ENCODE measurements at places on chromosomes 16 and 17.
A peak's percentile ranks its signal among the peaks of the same experiment; 100 is the strongest.

DNA sequence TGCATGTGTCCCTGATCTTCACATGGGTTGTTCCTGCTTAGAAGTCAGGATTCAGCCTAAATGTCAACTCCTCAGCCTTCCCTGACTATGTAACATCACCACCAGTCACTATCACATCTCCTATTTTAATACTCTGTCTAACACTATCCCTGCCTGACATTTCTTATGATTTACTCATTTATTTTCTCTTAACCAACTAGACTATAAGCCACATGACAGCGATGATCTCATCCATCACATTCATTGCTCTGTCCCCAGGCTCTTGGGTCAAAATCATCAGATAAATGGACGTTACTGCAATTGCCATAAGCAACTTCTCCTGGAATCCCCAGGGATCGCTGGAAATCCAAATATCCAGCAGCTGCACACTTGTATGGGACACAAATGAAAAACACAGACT, 15.7 kb downstream of the CDRT4 start:
- no peak for DNase-seq

DNA sequence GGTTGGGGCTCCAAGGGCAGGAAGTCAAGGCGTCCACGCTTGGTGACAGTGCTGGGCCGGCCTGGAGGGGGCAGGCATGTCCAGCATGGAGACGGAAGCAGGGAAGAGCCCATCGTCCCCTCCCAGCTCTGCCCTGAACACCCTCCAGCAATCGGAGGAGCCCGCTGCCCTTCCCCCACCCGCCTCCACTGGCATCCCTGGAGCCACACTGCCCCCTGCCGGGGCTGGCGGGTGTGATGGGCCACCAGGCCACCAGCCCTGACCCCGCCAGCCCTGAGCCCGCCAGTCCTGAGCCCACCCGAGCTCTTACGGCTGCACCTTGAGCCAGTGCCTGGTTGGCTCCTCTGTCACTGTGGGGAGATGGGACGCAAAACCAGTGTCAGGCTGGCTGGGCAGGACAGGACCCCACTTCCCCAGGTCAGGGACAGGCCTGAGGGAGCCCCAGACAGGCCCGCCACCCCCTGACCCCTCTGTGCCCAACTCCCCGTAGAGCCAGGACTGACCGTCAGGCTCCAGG, 4.1 kb upstream of the CDH15 start:
- DNase-seq, result peak; percentile 40

DNA sequence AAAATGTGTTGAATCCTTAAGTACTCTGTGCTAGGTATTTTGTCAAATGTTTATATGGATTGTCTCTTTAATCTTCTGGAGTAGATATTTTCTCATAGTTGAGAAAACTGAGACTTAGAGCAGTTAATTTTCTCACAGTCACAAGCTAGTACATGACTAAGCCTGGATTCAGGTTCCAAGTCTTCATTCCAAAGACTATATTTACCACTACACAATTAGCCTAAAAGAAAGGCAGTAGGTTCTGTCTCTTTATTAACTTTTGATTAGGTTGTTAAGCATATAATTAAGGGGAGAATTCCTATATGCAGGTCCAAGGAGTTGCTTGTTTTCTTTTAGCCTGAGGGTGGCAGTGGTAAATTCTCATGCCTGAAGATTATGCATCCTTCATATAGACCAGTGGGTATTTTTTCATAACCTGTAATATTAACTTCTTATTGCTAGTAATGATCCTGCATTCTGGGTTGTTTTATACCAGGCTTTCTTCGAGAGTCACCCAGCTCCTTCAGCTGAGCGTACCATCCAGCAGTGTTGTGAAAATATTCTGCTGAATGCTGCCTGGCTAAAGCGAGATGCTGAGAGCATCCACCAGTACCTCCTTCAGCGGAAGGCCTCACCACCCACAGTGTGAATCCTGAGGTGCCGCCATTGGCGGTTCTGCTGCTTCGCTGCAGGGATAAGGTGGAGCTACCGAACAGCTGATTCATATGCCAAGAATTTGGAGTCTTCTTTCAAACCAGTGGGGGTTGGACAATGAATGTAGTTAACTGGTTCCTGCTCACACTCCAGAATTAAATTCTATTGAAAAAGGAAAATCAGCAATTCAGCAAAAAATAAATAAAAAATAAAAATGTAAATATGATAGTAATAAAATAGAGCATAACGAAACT, 28.2 kb upstream of the KPNB1 start:
- DNase-seq, result no peak

DNA sequence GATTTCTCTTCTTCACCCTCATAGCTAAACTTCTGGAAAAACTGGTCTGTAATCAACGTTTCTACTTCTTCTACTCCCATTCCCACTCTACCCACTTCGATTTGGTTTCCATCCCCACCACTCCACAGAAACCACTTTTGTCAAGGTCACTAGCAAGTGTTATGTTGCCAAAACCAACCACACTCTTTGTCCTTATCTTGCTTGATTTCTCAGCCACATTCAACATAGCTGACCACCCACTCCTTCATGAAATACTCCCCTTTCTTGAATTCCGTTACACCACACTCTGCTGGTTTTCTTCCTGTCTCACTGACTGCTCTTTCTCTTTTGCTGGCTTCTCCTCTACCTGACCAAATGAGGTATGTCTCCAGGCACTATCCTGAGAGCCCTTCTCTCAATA, 11.9 kb downstream of the IKZF3 start:
- DNase-seq, result no peak

DNA sequence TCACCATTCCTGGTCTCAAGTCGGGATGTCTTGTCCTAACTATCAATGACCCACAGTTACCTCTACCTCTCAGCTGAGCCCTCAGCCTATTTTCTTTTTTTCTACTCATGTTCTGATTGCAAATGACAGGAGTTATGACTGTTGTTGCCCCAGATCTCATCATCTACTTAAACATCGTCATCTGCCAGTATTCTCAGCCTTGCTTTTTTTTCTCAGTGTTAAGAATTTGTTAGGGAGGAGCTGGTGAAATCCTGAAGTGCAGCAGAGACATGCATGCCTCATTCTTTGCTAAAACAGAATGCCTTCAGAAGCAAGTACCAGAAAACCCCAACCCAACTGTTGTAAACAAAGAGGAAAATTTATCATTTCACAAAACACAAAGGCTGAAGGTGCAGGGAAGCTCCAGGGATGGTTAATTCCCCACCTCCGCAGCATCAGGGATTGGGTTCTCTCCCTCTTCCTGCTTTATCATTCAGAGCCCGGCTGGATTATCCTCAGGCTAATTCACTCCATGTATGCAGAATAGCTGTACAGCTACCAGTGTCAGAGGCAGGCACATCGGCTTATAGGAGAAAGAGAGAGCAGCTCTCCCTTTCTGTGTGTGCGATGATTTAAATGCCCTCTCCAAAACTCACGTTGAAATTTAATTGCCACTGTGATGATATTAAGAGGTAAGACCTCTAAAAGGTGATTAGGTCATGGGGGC, 540.8 kb upstream of the HSBP1 start:
- DNase-seq, result no peak

GRCh38 chr16:10625595-10626357, 45.4 kb upstream of the EMP2 start:
- no peak for DNase-seq

- DNase-seq, result no peak
These were observed 3.6 kb downstream of the CBX8 start for GRCh38 chr17:79792984-79793923.

DNA sequence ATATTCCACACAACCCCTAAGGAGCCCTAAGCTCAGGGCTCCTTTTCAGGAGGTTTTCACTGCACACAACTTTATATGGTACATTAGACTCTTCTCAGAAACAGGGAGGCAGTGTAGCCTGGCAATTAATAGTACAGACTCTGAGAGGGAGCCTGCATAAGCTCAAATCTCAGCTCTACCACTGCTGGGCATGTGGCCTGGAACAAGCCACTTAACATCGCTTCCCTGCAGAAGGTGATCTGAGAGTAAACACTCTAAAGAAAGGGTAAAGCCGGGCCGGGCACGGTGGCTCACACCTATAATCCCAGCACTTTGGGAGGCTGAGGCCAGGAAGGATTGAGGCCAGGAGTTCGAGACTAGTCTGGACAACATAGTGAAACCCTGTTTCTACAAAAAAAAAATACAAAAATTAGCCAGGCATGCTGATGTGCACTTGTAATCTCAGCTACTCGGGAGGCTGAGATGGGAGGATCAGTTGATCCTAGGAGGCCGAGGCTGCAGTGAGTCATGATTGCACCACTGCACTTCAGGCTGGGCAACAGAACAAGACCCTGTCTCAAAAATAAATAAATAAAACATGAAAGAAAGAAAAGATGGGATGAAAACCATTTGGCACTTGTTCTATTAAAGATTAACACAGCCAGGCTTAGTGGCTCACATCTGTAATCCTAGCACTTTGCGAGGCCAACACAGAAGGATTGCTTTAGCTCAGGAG, 70.7 kb upstream of the DNAJA2 start:
- no peak for DNase-seq

DNA sequence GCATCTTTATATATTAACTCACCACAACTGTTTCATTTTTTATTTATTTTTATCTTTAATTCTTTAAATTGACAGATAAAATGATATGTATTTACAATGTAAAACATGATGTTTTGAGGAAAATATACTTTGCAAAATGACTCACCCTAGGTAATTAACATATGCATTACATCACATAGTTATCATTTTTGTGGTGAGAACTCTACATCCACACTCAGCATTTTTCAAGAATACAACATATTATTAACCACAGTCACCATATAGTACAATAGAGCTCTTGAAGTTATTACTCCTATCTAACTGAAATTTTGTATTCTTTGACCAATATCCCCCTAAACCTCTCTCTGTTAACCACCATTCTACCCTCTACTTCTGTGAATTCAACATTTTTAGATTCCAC, 194.7 kb upstream of the KIF2B start:
- no peak for DNase-seq

GRCh38 chr16:70589998-70590471, 56.3 kb upstream of the IL34 start:
- DNase-seq, result no peak

DNA sequence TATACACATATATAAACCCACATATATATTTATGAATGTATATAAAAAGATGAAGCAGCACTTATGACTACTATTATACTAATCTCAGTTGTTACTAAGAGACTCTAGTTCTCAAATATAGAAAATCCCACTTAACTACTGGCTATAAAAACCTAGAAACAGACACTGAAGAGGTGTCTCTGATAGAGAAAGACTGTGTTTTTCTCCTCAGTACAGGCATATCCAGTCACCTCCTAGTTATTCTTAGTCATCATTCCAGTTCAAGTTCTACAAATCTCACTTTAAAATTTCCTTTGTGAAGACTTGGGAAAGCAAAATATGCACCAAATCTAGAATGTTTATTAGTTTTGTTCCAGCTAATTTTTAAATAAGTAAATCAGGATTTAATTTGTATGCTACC, 93.9 kb downstream of the STH start:
- DNase-seq, result no peak

GRCh38 chr17:30454635-30455034, 22.6 kb upstream of the GOSR1 start:
- DNase-seq, result no peak

DNA sequence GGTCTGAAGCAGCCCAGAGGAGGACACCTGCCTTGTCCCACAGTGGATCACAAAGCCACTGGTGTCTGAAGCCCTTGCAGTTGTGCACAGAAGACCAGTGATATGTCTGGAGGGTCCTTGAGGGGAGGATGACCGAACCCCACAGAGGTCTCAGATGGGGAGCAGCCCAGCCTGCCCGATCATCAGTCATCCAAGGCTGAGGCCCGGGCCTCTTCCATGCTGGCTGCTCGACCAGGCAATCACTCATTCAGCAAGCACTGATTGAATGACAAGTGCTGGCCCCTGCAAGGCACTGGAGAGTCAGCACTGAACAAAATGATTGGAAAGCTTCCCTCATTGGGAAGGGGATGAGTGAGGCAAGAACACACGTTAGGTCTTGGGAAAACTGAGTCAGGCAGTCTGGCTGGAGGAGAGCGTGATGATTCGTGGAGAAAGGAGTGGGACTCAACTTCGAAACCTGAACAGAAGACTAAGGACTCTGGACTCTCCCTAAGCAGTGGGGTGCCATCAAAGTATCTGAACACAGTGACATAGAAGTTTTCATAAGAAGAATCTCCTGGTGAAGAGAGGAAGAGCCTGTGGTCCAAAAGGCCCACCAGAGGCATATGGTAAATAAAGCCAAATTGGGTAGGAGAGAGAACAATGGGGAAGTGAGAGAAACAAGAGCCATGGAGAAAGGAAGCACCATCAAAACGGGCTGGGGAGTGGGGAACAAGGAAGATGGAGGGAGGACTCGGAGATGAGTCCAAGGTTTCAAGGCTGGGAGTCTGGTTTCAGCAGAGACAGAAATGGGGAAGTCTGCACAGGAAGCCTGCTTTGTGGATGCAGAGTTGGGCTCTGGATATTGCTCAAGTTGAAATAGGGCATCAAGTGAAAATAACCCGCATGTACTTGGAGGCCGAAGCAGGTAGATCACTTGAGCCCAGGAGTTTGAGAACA, 10.2 kb downstream of the PIK3R5 start:
- DNase-seq, result no peak

DNA sequence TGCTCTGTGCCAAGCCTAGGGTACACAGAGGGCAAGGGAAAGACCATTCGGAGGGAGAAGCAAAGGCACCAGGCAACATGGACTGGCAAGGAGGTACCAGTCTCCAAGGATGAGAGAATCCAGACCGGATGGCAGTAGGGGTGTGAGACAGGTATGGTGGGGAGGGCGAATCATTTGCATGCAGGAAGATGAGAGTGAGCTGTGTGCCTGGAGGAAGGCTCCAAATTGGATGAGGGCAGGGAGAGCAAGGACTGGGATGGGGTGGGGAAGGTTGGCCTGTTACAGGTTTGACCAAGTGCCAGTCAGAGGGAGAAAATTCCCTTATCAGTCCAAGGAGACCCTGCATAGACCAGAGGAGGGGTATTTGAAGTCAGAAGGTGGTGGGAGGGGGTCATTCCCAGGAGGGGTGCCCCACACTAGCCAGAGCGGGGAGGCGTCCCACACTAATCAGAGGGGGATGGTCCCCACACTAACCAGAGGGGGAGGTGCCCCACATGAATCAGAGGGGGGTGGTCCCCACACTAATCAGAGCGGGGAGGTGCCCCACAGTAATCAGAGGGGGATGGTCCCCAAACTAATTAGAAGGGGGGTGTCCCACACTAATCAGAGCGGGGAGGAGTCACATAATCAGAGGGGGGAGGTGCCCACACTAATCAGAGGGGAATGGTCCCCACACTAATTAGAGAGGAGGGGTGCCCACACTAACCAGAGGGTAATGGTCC, 737 bp downstream of the CANT1 start:
- DNase-seq, result no peak

GRCh38 chr16:75058806-75059205, 57.8 kb downstream of the LDHD start:
- no peak for DNase-seq

GRCh38 chr17:17831208-17832031, 5.4 kb downstream of the SREBF1 start:
- DNase-seq, result no peak

GRCh38 chr16:85566561-85567100, 46.5 kb upstream of the GSE1 start:
- peak; percentile 47 for DNase-seq

- DNase-seq, result no peak
These were observed 20.5 kb upstream of the SMPD3 start for GRCh38 chr16:68468842-68469241.

GRCh38 chr17:14337596-14338079, 36.8 kb downstream of the HS3ST3B1 start:
- DNase-seq, result no peak

Data from NCI-H526 (cell line).